Upper lobe of left lung (tissue), 6 donors: ENCODE measurements at places on chromosomes 2 and 18.

DNA sequence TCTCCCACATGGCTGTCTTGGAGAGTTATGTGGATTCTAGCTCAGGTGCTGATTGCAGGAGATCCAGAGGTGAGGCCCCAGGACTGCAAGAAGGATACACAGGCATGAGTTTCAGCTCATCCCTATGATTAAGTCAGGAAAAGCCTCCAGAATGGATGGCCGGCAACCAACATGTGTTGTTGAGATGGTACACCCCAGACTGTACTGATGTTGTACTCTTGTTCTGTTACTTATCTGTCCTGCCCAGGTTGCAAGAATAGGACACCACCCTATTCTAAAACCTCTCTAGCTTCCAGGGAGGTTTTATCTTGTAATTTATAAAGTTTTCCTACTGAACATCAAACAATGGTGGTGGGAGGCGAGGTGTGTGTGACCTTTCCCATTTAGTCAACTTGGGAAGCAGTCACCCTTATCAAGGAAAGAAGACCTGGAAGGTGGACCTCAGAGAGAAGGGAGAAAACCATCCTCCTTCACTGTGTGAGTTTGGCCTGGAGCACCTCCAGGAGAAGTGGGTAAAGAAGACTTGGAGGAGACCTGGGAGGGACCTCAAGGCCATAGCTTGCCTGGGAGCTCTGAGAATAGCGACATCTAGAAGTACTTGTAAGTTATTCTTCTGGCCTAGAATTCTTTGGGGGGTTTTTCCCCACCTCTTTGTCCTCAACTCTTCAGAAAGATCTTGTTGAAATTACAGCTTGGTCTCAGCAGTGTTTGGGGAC is 8.6 kb downstream of the FAM124B start:
- no peak for DNase-seq

DNA sequence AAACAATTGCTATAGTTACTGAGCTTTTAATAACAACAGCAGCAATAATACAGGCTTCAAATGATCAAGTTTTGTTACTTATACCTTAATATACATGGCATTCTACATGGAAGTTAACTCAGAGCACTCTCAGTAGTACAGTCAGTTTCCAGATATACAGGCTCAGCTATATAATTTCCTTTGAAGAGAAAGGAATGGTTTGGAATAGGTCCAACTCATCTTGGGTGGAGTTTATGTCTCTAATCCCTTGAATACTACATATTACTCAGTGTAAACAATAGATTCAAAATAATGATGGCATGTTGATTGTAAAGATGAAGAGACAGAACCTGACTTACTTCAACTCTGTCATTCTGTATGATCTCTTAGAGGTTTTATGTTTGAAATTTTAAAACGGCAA is 174.9 kb downstream of the EPHA4 start:
- no peak for DNase-seq

- DNase-seq: no peak
These were observed 10.3 kb downstream of the HOXD3 start for GRCh38 chr2:176167398-176167797.

- no peak for DNase-seq
These were observed 454.1 kb downstream of the MEIS1 start for GRCh38 chr2:66888791-66889631.

GRCh38 chr18:74873629-74874028 is 276.0 kb downstream of the ZNF407 start:
- DNase-seq: no peak

DNA sequence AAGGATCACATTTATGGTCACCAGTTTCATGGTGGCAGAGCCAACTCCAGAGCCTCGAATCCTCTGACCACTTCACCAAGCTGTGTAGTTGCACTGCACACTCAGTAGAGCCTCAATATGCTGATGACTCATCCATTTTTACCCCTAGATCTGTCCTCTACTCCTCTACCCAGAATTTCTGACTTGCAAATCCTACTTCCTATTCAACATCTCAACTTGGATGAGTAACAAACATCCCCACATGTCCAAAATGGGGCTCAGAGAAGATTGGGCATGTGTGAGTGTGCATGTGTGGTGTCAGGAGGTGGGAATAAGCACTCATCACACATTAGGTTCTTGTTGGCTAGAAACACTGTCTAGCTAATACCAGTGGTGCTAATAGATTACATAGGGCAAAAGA is 57.8 kb upstream of the IGFBP2 start:
- DNase-seq: no peak

DNA sequence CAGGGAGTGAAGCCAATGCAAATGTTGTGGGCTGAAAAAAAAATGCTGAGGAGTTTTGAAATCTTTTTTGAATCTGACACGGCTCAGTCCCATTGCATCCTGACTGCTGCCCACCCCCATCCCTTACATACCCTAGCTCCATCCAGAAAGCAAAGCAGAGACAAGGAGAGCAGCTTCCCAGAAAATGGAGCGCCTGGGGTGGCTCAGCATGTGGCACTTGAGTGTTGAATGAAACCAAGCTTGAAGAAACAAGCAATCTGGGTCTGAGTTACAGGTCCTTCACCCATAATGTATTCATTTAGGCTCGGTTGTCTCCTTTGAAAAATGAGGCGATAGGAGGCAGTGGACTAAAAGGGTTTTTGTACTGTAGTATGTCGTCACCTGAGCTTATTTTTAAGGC is 244.2 kb upstream of the ACVR2A start:
- no peak for DNase-seq

GRCh38 chr2:14261771-14262170 is 370.7 kb upstream of the LRATD1 start:
- DNase-seq: no peak
